ENCODE measurements at places on chromosomes 12 and 14.

- DNase-seq: no peak
Observed at GRCh38 chr12:117684471-117684870, 284.3 kb downstream of the KSR2 start.

DNA sequence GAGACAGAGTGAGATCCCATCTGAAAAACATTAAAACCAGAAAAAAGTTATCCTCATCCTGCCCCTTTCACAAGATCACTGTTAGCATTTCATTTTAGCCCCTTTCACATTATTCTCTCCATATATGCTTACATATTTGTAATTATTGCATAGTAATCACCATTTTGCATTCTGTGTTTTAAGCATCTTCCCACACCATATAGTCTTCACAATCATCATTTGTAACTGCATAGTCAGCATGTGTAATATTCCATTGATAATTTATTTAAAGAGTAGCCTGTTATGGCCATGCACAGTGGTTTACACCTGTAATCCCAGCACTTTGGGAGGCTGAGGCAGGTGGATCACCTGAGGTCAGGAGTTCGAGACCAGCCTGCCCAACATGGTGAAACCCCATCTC is 11.8 kb downstream of the PAPLN start:
- no peak for DNase-seq

DNA sequence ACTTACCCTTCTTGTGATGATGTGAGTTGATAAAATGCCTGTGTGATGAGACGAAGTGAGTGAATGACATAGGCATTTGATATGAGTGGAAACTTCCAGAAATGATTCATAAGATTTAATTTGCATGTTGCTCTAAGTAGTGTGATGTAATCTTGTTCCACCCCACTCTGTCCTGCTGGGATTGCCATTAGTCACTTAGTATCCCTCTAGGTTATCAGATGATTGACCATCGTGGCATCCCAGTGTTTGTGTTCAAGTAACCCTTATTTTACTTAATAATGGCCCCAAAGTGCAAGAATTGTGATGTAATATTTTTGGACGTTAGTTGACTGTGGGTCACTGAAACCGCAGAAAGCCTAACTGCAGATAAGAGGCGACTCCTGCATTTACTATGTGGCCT is 214.4 kb upstream of the DIO2 start:
- no peak for DNase-seq

GRCh38 chr12:108581311-108582227 is 16.3 kb downstream of the TMEM119 start:
- no peak for DNase-seq

- no peak for DNase-seq
Observed at GRCh38 chr12:7837366-7837765, 35.3 kb downstream of the SLC2A14 start.

- no peak for DNase-seq
Observed at GRCh38 chr14:93752980-93753561, 35.2 kb downstream of the PRIMA1 start.

DNA sequence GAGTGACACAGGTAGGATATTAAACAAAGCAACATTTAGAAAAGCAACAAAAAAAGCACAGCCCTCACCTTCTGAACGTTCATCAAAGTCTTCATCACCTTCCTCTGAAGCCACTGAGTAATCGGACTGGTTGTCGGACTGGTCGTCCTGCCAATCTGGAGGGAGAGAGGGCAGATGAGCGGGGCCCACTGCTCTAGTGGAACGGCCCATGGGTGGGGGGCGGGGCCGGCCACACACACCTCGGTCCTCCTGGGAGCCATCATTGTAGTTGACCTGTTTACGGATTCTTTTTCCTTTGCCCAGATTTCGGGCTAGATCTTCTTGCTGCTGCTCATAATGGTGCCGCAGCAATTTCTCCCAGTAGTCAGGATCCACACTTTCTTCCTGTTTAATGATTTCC is 14.9 kb upstream of the NOP2 start:
- no peak for DNase-seq

- DNase-seq: no peak
Observed at GRCh38 chr12:11622876-11623281, 26.6 kb upstream of the ETV6 start.

DNA sequence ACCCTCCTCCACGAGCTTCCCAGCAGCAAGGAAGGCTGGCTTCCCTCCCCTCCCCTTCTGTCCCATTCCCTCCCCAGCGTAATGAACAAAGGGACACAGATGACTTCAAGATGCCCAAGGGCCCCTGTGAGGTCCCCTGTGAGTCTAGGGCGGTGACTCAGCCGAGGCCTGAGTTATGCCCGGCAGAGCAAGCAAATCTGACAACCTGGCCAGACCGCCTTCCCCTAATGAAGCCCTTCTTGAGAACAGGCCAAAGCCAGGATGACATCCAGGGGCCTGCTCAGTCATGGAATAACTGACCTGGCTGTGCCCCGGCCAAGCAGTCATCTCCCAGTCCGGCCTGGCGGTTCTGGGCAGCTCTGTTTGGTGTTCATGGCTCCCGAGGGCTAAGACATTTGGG is 89.2 kb downstream of the DICER1 start:
- DNase-seq: no peak

DNA sequence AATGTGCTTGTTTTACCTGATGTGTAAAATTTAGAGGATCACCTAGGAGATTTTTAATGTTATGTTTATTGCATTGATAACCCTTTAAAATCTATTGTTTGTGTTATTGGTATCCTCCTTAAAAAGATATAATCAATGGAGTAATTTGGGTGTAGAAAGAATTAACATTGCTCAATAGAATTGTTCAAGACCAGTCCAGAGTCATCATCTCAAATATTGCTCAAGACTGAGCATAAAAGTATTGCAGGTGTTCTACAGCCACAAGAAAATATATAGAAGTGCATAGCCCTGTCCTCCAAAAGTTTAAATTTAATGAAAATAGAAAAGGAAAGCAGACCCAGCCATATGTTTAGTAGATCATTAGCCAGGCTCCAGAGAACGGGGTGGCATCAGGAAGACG is 102.5 kb upstream of the ARID2 start:
- no peak for DNase-seq

GRCh38 chr12:47277972-47278448 is 198.3 kb upstream of the AMIGO2 start:
- DNase-seq: no peak

- DNase-seq: no peak
Observed at GRCh38 chr14:30387871-30388270, 171.1 kb upstream of the G2E3 start.

- DNase-seq: no peak
Observed at GRCh38 chr14:29098656-29099055, 332.1 kb downstream of the FOXG1 start.

DNA sequence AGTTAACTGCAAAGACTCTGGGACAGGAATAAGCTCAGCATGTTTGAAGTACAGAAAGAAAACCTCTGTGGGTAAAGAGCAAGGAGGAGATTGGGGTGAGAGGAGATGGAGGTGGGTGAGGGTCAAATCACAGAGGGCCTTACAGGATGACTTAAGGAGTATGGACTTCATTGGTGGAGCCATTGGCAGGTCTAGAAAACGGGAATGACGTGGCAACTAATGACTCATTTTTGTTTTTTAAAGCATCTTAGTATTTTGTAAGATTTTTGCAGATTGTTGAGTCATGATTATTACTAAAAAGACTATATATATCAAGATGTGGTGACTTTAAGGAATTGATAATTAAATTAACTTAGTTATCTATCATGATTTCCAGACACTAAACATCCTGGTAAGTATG is 18.5 kb downstream of the UTP20 start:
- no peak for DNase-seq

DNA sequence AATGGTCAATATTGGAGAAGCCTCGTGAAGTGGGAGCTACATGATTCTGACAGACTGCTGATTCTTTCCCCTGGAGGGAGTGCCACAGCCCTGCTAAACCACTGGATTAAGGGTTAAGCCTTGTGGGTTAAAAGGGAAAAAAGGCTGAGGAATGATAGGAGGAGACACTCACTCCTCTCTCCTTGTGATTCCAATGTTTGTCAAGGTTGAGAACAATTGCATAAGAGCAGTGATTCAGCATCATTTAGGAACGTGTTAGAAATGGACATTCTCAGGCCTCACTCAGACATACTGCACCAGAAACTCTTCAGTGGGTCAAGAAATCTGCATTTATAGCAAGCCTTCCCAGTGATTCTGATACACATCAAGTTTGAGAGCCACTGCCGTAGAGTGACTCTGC is 87.8 kb upstream of the GZMB start:
- no peak for DNase-seq

DNA sequence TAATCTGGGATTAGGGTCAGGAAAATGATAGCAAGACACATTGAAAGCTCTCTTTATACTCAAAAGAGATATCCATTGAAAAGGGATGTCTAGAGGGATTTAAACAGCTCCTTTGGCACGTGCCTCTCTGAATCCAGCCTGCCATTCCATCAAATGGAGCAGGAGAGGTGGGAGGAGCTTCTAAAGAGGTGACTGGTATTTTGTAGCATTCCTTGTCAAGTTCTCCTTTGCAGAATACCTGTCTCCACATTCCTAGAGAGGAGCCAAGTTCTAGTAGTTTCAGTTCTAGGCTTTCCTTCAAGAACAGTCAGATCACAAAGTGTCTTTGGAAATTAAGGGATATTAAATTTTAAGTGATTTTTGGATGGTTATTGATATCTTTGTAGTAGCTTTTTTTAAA is 25.4 kb upstream of the PLEKHD1 start:
- no peak for DNase-seq

DNA sequence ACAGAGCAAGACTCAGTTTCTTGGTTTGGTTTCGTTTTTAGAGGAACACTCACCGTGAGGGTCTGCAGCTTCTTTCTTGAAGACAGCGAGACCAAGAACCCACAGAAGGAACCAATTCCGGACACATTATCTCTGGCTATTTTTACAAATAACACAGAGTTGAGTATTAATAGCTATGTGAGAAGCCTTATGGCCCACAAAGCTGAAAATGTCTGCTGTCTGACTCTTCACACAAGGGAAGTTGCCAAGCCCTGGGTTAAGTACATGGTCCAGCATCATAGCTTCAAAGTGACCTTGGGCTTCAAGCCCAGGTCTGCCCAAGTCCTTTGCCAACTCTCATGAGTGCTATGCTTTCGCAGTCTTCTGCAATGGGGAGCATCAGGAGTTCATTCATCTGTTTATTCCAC is 2.6 kb upstream of the LGMN start:
- peak; percentile 74 for DNase-seq

- DNase-seq: no peak
Observed at GRCh38 chr14:34030864-34031263, 80.0 kb upstream of the EGLN3 start.

- no peak for DNase-seq
Observed at GRCh38 chr12:54383041-54383609, 1.4 kb downstream of the ZNF385A start.

DNA sequence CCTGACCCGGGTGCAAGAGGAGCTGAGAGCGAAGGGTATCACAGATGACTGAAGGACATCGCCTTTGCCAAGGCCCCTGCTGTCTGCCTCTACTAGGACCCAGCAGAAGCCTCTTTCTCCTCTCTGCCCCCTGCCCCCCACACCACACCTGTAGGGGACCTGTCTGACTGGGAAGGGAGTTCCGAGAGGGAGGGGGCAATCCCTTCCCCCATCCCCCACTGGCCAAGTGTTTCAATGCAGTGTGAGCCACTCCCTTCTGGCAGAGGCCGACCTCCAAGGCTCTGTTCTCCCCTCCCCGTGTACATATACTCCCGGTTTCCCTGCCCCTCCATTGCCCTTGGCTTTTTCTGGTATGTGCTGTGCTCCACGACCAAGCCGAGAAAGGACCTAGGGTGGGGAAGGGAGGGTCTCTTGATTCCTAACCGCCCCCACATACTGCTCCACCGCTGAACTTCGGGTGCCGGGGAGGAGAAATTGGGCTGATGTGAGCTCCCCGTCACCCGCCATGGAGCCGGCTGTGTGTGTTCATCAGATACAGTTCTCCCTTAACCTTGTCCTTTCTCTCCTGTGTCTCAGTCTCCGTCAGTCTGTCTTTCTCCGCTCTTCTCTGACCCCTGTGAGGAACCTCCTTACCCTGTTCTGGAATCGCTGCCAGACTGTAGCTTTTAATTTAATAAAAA is 2.0 kb upstream of the ARHGEF25 start:
- DNase-seq: no peak

Measured in GM12864 (cell line).